Omental fat pad (tissue), 4 donors: ENCODE measurements at places on chromosomes 1 and 21.

DNA sequence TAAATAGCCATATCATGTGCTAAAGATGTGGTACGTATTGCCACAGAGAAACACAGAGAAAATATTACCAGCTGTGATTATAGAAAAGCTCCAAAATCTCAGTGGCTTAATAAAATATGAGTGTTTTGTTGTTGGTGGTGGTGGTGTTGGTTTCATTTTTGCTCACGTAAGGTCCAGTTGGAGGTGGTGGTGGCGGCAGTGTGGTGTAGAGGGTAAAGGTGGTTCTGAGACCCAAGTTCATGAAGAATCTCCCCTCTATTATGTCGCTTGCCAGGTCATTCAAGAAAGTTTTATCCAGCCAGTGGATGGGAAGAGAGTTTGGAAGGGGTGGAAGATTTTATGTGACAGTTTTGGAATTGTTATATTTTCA lies 217.6 kb upstream of the SAMSN1 start:
- no peak for DNase-seq

DNA sequence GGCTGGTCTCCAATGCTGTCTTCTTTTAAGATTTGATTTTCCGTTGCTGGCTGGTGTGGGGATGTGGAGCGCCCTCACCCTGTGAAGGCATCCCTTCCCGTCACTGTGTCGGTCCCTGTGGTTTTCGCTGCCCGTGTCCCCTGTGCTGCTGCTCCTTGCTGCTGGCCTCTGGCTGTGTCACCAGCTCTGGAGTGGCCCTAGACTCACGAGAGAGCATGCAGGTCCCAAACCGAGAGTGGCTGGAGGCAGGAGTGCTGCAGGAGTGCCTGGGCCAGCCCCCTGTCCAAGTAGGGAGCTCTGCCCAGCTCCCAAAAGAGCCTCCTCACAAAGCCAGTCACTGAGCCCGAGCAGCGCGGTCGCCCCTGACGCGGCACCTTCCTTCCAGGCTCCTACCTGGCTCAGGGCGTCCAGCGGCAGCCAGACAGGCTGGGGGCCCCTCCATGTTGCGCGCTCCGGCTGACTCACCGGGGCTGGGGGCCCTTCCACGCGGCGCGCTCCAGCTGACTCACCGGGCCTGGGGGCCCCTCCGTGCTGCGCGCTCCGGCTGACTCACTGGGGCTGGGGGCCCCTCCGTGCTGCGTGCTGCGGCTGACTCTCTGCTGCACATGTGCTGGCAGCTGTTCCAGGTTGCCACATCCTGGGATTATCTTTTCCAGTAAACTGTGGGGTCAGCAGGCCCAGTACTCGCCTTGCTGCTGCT lies 106.7 kb upstream of the COL6A1 start:
- peak; percentile 52 for DNase-seq

- DNase-seq, result no peak
These were observed at the start of gene ASCL5 for GRCh38 chr1:201126832-201127754. TSS of gene ASCL5 (minus strand) at chr1:201127184. CDS start at chr1:201115372, 11,812 bp downstream.

DNA sequence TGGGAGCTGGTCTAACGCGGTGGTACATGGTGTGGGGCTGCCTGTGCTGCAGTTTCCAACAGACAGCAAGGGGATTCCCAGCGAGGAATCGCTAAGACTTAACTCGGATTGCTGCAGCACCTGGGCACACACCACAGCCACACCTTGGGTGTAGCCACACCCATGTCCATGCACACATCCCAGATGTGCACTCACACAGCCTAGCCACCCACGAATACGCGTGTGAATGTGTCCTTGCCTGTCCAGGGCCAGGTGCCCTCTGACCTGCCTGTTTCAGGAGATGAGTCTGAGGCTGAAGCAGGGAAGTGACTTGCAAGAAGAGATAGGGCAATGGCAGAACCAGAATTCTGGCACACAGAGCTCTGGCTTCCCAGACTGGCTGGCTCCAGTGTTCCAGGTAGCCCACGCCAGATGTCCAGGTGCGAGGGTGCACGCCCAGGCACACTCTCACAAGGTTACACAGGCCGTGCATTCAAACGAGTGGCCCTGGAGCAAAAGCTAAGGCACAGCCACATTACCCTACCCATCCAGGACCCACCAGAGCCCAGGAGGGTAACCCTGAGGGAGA lies 272.7 kb downstream of the TRABD2B start:
- no peak for DNase-seq

DNA sequence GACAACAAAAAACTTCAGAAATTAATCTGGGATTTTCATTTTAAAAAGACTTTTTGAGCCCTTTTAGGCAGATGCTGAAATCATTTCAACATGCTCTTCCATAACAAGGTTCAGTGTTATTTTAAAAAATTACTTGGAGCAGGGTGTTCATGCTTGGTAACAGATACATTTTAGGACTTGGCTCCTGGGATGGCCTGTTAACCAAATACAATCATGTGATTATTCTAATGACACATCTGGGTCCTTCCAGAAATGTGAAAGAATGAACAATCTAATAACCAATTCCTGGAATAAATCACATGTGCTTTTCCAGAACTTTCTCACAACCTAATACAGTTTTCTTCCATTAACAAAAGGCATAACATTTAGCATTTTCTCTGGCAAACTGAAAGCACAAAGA lies 379.8 kb upstream of the RUNX1 start:
- no peak for DNase-seq
